ENCODE measurements at places on chromosomes 16 and 17. TPM values are rescaled to one million over a fixed set of nuclear protein-coding genes. Genes with fewer than 3 reads are reported as not detected.

Gene RHBDL1
- total RNA-seq, result 2.3 TPM

Gene KRTAP3-2
- total RNA-seq, result not detected

Gene KCTD13
- total RNA-seq, result 5.3 TPM

DNA sequence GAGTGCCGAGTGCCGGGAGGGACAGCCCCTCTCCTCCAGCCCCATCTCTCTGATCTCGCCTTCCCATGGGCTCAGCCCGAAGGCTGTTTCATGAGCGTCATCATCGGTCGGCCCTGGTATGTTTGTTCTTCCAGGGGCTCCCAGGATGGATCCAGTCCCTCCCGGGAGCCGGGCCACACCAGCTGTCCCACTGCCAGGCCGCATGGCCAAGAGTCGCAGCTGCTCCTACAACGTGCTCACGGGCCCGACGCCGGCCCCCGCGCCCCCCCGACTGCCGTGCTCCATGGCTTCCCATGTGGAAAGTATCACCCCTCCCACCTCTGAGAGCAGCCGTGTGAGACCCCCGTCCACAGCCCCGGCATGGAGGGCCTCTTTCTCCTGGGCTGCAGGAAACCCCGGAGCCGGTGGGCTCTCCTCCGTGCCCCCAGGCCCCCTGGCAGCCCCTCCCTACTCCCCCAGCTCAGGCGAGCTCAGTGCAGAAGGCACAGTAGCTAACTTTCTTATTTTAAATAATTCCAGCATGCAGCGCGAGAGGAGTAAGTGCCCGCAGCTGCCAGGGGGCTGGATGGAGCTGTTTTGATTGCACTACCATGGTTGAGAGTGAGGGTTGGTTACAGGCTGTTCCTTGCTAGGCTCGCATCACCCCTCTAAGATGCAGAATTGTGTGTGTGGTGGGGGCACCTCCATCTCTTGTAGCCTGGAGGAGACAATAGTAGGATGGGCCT is 26.6 kb upstream of the GSE1 start:
- no peak for DNase-seq

DNA sequence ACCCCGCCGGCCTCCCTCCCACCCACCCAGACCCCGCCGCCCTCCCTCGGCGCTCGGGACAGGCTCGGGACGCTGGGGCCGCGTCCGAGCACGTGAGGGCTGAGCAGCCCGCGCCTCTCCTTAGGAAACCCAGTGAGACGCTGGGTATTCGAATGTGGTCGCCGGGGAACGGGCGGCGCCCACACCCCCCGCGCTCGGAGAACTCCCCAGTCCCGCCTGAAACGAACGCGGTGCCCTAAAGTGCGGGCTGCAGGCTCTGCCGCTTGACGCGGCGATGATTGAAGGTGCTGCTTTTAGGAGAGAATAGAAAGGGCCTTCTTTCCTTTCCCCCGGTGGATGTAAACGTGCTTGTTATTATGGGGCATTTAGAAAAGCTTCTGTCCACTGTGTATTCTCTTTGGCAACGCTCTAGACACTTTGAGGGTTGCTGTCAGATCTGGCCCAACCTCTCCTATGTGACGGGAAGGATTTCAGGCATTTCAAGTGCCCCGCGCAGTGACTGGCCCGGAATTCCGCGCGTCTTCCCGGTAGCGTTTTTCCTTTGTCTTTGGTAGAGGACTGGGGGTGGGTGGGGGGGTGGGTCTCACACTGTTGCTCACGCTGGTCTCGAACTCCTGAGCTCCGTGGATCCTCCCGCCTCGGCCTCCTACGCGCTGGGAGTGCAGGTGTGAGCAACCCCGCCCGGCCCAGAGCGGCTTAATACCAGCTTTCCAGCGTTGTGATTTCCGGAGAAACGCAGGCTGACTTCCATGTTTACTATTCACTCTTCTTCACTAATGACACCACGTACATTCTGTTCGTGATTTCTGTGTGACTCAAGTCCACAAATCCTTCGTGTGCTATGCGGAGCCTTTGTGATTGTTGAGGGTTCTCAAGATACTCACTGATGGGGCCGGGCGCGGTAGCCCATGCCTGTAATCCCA is 21.8 kb upstream of the FOXK2 start:
- peak; percentile 35 for DNase-seq

DNA sequence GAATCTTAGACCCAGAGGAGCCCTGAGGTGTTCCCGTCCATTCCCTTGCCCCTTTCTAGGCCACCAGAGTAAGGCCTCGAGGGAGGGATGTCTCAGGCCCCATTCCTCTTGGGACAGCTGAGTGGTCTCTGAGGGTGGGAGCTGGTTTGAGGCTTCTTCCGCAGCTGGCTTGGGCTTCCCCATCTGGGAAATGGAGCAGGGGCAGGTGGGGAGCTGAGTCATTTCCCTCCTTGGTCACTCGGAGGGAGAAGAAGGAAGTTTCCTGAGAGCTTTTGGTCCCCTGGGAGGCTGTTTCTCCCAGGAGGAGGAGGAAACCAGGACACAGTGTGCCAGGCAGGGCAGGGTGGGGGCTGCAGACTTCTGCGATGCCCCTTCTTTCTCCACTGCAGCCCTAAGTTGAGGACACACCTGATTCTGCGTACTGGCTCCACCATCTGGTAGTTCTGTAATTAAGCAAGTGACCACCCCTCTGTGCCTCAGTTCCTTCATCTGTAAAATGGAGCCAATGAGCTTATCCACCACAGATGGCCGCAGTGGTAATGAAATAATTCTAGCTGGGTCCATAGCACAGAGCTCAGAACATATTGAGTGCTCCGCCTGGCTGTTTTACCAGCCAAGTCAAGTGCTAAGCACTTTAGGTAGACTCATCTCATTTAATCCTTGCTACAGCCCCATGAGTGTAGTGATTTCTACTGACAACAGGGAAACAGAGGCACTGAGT is 1.6 kb upstream of the KCNJ12 start:
- DNase-seq, result no peak

DNA sequence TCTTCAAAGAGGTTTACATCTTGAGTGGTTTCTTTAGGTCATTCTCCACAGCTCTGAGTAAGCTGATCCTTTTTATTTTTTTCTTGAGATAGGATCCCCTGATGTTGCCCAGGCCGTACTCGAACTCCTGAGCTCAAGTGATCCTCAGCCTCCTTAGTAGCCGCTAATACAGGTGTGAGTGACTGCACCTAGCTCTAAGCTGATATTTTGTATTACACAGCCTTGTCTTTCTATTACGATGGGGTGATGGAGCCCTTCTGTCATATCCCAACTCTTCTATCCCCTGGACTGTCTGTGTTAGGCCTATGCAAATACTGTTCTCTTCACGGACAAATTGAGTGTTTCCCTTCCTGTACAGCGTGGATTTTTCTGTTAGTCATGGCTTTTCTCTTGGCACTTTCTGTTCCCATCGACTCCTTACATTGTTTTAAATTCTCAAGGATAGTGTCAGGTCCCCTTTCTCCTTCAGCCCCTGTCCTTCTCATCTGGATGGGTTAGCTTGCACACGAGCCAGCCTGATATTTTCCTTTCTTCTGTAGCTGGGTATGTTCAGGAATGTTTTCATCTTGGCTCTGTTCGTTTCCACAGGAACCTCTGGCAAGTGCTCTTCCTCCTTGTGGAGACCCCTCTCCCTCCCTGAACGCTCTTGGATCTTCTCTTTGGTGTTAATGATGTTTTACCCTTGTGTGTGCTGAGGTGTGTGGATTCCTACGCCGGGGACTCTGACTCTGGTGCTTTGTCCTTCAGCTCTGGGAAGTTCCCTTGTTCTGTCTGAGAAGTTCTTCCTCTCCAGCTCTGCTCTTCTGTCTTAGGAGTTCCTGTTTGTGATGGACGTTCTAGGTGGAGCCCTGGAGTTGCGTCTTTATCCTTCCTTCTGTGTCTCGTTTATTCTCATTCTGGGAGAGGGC is 2.3 kb downstream of the BANP start:
- DNase-seq, result no peak

GRCh38 chr17:45287526-45288500 is 25.9 kb upstream of the SPATA32 start:
- DNase-seq, result no peak

GRCh38 chr17:80513892-80514291 is 30.7 kb upstream of the RPTOR start:
- DNase-seq, result no peak

DNA sequence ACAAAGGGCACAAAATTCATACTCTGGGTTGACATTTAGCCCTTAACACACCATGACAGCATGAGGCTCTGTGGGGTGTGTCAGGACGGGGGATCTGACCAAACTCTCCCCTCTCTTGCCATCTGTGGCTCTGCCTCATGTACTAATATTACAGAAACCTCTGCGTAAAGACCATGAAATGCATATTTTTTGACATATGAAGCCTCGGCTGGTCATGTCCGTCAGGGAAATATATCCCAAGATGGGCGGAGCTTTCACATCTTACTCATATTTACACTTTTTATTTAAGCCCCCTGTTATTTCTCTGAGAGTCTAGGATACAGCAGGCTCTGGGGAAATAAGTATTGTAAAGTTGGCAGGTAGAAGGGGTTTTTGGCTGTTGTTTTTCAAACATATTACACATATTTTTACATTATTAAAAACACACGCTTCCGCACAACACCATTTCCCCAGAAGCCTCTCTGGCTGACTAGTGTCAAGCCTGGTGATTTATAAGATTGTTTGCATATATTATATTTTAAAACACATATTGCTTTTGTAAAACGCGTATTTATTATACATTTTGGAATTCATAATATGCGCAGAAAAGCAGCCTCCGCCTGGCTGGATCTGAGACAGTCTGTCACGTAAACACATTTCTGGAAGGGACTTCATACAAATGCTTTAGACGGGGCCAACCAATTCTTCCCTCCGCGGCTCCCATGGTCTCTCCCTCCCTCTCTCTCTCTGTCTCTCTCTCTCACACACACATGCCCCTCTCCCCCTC is 237.7 kb upstream of the ZFHX3 start:
- peak; percentile 23 for DNase-seq

All from hepatocyte (in vitro differentiated cells).